Brain pericyte (primary cell): ENCODE measurements at places on chromosomes 3 and 15.

DNA sequence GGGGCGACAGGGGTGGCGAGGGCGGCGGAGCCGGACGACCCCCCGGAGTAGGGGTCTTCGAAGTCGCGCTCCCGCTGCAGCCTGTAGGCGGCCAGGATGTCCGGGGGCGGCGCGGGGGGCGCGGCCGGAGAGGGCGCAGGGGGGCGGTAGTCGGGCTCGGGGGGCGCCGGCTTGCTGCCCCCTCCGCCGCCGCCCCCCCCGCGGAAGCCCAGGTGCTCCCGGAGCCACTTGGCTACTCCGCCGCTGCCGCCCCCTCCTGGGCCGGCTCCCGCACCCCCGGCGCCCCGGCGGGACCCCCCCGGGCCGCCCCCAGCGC lies 230 bp downstream of the SHF start:
- DNase-seq: no peak

DNA sequence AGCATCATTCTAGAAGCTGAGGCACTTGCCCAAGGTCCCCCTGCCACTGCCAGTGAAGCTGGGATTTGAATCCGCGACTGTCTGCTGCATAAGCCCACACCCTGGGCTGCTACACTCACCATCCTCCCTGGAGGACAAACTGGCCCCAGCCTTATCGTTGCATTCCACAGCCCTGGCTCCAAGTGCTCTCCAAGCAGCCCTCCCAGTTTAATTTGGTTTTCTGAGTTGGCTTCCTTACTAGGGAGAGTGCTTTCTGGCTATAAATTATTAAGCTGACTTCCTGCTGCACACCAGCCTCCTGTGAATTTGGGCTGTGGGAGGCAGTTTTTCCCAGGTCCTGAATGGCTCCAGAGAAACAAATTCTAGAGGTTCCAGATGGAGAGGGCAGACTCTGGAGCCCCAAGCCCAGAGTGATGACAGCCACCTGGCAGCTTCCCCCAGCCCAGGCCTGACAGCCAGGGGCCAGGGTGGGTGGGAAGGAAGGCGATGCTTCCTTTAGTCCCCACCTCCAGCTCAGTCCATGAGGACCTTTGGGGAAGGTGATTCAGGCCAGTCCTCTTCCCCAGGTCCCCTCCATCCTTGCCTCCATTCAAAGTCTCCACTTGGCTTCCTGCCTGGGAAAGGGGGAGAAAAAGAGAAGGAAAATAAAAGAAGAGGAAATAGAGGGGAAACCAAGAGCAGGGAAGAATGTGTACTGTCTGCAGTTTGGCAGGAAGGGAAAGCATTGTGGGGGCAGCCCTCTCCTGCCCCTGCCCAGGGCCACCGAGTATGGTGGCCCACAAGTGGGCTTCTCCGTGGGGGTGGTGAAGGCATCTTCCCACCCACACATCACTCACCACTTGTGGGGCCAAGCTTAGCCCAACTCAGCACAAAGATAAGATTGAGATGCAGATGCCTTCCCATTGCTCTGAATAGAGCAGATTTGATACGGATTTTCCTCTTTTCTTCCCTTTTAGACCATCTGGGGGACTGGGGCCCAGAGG lies 69.6 kb downstream of the SEMA5B start:
- no peak for DNase-seq

GRCh38 chr3:129343643-129344360 lies 65.1 kb downstream of the HMCES start:
- DNase-seq: no peak

GRCh38 chr15:90826886-90827435 lies 41.4 kb upstream of the FURIN start:
- DNase-seq: no peak

DNA sequence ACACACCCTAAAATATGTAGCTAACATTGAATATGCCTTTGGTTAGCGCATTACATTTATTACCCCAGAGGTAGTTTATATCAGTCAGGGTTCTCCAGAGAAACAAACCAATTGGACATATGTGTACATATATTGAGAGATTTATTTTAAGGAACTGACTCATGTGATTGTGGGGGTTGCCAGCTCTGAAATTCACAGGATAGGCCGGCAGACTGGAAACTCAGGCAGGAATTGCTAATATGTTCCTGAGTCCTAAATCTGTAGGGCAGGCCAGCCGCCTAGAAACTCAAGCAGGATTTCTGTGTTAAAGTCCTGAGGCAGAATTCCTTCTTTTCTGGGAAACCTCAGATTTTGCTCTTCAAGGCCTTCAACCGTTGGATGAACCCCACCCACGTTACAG lies 189.7 kb downstream of the CDIN1 start:
- no peak for DNase-seq

GRCh38 chr3:153746211-153746610 lies 375.0 kb upstream of the ARHGEF26 start:
- DNase-seq: no peak

DNA sequence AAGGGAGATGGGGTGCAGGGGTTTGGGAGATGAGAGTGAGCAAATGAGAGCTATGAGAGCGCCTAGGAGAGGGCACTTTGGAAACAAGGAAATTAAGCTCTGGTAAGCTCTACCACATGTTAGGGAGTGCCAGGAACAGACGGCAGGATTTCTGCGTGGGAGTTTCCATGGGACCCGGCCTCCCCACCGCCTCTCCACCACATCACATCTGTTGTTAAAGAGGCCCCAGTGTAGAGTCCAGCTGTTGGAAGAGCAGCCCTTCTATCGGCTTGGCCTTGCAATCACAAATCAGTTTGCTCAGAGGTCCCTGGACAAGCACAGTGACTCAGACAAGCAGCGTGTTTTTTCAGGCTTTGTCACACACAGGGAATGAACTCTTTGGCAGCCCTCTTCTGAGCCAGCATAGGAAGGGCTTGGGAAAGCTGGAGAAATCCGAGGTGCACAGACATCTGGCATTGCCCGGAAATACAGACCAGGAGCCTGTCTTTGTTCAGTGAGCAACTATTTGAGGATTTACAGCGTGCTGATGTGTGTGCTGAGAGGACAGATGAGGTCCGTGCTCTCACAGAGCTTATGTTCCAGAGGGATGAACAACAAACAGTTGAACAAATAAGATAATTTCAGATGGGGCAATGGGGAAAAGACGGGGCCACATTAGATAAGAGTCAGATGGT lies 370.6 kb upstream of the PROK2 start:
- peak; percentile 56 for DNase-seq

DNA sequence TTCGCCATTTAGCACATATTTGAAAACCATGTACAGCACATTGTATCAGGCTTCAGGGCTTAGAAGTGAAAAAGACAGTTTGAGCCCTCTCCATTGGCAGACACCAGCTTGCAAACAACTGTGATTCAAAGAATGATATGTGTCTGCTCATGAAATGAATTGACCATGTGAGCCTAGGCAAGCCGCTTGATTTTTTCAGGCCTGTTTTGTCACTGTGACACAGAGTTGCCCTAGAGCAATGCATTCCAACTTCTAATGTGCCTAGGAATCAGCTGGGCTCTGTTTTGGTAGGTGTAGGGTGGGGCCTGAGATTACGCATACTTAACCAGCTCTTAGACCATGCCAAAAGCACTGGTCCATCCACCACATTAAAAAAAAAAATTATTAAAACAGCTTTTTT lies 53.0 kb downstream of the ATP2C1 start:
- DNase-seq: no peak

DNA sequence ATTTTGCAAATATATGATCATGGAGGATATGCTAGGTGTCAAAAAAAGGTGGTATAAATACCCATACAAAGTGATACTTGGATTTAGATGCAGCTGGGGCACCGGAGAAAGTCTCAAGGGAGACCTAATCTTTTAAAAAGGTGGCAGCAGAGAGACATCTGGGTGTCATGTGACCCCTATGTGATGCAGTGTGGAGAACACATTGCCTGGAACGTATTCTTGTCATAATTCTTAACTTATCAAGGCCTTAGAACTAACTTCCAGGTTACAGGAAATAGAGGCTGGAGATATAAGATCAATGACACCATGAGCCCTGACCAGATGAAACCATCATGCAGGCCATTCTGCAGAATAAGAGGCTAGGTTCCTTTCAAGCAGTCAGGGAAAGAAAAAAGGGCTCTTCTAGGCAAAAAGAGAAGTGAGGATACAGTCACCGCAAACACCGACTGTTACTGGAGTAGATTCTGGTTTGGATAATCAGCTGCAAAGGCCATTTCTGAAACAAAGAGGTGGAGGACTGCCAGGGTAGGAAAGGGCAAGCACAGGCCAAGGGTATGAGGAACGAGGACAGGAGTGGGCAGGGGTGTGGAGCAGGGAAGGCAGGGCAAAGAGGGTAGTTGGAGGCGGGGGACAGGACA lies 100.6 kb downstream of the OXNAD1 start:
- DNase-seq: no peak

DNA sequence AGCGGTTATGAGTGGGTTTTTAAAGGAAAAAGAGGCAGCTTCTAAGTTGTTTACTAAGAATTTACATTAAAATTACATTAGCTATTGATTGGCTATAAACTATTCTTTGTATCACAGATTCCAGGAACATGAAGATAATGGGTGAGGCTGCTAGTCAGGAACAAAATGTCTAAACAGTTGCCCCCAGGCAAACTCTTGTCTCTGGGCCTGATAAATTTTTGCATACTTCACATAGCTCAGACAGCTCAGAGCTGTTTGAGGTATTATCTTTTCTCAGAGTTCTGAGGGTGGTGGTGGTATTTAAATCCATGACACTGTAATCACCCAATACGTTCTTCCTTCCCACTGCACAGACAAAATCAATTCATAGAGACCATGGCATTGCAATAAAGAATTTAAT lies 2.1 kb upstream of the HACD2 start:
- DNase-seq: no peak

DNA sequence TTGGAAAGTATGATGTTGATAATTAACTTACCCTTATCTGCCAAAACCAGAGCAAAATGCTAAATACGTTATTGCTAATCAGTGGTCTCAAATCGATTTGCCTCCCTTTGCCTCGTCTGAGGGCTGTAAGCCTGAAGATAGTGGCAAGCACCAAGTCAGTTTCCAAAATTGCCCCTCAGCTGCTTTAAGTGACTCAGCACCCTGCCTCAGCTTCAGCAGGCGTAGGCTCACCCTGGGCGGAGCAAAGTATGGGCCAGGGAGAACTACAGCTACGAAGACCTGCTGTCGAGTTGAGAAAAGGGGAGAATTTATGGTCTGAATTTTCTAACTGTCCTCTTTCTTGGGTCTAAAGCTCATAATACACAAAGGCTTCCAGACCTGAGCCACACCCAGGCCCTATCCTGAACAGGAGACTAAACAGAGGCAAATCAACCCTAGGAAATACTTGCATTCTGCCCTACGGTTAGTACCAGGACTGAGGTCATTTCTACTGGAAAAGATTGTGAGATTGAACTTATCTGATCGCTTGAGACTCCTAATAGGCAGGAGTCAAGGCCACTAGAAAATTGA lies 59.7 kb downstream of the DCUN1D1 start:
- DNase-seq: no peak

DNA sequence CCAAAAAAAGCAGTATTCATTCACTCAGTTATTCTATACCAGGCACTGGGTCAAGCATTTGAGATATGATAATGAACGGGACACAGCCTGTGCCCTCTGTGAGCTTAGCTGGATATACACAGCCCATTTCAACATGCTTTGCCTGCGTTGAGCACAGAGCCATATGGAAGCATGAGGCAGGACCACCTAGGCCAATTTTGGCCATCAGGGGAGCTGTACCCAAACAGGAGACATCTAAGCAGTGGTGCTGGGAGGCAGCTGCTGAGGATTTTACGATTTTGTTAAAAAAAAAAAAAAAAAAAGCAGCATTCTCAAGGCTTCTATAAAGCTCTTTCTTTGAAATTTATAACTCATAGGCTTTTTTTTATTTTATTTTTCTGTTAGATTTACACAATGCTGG lies 87.2 kb upstream of the SLC2A2 start:
- DNase-seq: no peak

DNA sequence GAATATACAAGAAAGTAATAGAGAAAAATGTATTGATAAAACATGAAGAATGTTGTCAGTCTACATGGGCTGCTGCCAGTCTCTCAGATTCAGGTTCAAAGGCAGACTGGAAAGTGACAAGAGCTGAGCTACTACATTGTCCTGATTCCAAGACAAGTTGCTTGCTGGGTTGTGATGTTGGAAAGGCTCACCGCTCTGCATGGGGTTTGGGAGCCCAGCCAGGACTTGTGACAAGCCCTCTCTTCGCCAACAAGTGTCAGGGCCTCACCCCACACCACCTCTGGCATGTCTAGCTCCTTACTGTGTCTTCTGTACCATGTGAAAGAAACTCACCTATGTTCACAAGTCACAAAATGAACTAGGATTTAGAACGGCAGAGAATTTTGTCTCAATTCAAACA lies 43.0 kb upstream of the SH3GL3 start:
- no peak for DNase-seq

DNA sequence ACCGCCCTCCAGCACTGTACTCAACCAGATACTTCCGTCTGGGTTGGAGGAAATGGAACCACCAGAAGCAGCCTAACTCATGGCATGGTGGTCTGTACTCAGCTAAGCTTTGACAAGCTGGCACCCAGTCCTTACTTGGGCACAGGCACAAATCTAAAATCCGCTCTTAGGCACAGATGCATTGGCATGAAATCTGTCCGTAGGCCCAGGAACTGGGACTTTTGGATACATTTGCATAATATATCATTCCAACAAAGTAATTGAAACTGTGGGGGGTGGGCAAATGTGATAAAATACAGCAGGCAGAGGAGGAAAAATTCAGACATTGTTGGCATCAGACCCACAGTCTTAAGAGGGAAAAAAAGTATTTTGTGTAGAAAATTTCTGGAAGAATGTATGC lies 75.4 kb downstream of the C3orf85 start:
- DNase-seq: no peak

DNA sequence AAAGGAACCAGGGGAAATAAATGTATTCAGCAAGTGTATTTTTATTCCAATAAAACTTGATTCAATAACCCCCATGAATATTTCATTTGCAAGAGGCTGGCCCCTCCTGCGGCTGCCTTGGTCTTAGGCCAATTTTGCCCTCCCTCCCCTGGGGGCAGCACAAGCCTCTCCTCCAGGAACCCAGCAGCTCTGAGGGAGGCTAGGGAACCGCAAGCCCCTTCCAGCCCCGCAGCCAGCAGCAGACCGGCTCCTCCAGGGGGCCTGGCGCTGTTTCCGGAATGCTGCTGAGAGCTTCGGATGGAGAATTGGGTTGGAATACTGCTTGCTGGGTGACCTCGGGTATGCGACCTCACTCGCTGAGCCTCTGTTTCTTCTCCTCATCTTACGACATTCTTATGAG lies 150.1 kb downstream of the RAB11A start:
- no peak for DNase-seq

GRCh38 chr15:43095708-43096347 lies 10.0 kb downstream of the UBR1 start:
- no peak for DNase-seq

DNA sequence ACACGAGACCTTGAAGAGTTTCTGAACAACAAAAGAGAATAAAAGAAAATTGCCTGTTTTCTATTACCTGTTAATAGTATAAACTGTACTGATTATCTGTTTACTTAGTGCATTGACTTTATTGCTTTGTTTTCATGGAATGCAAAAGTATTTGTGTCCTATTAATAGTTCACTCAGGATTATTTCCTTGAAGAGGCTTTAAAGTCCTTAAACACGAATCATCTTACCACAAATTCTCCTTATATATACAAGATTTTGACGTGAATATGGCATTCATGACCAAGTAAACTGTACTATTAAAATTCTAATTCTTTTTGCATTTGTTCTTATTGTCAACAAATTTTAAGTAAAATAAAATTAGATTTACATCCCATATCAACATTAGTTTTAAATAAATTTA lies 513.0 kb downstream of the NTRK3 start:
- no peak for DNase-seq
